T-cell (primary cell): ENCODE measurements at places on chromosomes 4 and X.

DNA sequence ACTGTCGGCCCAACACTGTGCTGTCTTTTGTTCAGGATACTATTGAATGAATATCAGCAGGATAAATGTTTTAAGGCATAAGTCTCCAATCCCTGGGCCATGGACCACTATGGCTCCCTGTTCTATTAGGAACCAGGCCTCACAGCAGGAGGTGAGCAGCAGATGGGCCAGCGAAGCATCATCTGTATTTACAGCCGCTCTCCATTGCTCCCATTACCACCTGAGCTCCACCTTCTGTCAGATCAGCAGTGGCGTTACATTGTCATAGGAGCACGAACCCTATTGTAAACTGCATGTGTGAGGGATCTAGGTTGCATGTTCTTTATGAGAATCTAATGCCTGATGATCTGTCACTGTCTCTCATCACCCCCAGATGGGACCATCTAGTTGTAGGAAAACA lies 3.7 kb upstream of the APLN start:
- peaks cover 17% of the 10 kb centered on the region for H3K4me1 ChIP-seq
- peaks cover 20% of the 10 kb centered on the region for H3K27me3 ChIP-seq
- DNase-seq, result no peak
- no peak overlapping the region for H3K4me3 ChIP-seq
- no peaks in the 10 kb centered on the region for H3K36me3 ChIP-seq
- no peak overlapping the region for H3K27ac ChIP-seq

GRCh38 chrX:84441143-84441542 lies 61.1 kb downstream of the HDX start:
- no peaks in the 10 kb centered on the region for H3K36me3 ChIP-seq
- H3K27me3 ChIP-seq, result no peaks in the 10 kb centered on the region
- H3K27ac ChIP-seq, result no peak overlapping the region
- no peaks in the 10 kb centered on the region for H3K4me1 ChIP-seq
- H3K4me3 ChIP-seq, result no peak overlapping the region

- no peak for DNase-seq
- no peak overlapping the region for H3K4me3 ChIP-seq
- H3K4me1 ChIP-seq, result no peaks in the 10 kb centered on the region
- peaks cover 5% of the 10 kb centered on the region for H3K27me3 ChIP-seq
These were observed 211.9 kb upstream of the UGT8 start for GRCh38 chr4:114386637-114387233.

DNA sequence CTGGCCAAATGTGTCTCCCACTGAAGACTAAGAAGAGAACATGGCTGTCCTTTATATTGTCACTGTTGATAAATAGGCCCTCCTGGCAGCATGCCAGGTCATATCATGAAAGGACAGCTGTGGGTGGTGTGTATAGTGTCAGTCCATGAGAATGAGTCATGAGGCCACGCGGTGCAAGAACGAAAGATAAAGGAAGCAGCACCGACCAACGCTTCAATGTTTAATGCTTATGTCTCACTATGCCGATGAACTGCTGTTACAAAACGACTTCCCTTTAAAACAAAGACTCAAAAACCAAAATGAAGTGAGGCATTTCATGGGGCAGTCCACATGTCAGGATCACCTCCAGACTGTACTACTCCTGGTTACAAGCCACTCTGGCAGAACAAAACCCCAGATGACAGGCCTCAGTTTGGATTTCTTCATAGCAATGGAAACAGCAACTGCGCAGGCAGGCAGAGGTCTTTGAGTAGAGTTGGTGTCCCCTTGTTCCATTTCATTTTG lies 5.2 kb upstream of the TCEANC start:
- no peaks in the 10 kb centered on the region for H3K36me3 ChIP-seq
- peak overlapping the region; percentile 47 for H3K27ac ChIP-seq
- no peaks in the 10 kb centered on the region for H3K4me1 ChIP-seq
- DNase-seq, result peak; percentile 51
- no peaks in the 10 kb centered on the region for H3K27me3 ChIP-seq
- H3K4me3 ChIP-seq, result no peak overlapping the region

- no peak overlapping the region for H3K4me3 ChIP-seq
- no peaks in the 10 kb centered on the region for H3K27me3 ChIP-seq
- no peaks in the 10 kb centered on the region for H3K36me3 ChIP-seq
- no peak for DNase-seq
- no peaks in the 10 kb centered on the region for H3K4me1 ChIP-seq
These were observed 860.2 kb downstream of the FSTL5 start for GRCh38 chr4:161303551-161303950.

DNA sequence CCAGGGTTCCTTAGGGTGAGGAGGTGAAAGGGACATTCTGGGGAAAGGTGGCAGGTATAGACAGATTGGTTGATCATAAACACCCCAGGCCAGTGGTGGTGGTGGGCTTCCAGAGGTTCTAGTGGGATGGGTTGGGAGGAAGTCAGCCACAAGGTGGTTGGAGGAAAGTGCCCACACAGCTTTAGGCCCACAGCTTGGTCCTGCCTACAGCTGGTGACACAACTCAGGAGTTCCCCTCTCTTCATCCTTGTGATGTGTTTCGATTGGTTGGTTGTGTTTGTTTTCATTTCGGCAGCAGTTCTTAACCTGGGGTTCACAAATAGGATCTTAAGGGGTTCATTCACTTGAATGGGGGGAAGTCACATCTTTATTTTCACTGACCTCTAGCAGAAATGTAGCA lies 157.0 kb downstream of the TMEM164 start:
- H3K4me3 ChIP-seq, result no peak overlapping the region
- no peak for DNase-seq
- H3K27me3 ChIP-seq, result no peaks in the 10 kb centered on the region
- H3K36me3 ChIP-seq, result no peaks in the 10 kb centered on the region
- H3K4me1 ChIP-seq, result no peaks in the 10 kb centered on the region
- no peak overlapping the region for H3K27ac ChIP-seq

DNA sequence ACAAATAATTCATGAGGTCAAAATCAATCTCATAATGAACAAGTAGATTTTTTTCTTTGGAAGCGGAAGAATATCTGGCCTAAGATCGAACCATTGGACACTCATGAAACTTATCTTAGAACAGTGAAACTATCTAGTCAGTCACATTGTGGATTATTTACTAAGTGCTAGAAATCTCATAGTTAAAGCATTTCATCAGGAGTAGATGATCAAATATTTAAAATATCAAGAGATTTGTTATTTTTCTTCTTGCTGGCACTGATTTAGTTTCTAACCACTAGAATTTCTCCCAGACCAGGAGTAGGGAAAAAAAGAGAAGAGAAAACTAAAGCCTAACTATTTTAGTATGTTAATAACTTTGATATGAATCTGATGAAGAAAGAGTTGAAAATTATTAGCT lies 105.5 kb downstream of the SHROOM3 start:
- H3K4me1 ChIP-seq, result no peaks in the 10 kb centered on the region
- H3K4me3 ChIP-seq, result no peak overlapping the region
- no peak for DNase-seq
- H3K36me3 ChIP-seq, result no peaks in the 10 kb centered on the region
- no peaks in the 10 kb centered on the region for H3K27me3 ChIP-seq

DNA sequence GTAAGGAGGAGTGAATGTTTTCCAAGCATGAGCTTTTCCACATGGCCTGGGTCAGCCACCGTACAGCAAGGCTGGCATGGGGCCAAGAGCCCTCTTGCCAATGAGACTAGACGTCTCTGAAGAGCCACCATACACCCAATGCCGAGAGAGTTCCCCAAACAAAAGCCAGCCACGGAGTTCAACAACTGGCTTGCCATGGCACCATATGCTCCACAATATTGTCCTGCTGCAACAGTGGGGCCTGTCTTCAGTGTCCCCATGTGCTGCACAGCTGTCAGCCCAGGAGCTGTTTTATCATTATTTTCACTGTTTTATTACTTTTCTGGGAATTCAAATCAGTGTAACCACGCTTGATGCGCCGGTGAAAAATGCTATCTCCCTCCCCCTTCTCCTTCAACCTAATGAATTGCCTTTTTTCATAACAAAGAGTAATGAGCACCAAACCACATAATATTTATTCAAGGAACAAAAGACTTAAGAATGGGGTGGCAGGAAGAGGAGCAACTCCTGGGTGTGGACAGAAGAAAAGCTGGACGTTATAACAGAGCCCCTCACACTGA lies 18.4 kb downstream of the MAML3 start:
- no peak overlapping the region for H3K27ac ChIP-seq
- H3K4me3 ChIP-seq, result no peak overlapping the region
- no peak for DNase-seq

GRCh38 chr4:16075061-16075460 lies 8.8 kb downstream of the PROM1 start:
- no peaks in the 10 kb centered on the region for H3K4me1 ChIP-seq
- no peak overlapping the region for H3K4me3 ChIP-seq
- no peaks in the 10 kb centered on the region for H3K27me3 ChIP-seq

DNA sequence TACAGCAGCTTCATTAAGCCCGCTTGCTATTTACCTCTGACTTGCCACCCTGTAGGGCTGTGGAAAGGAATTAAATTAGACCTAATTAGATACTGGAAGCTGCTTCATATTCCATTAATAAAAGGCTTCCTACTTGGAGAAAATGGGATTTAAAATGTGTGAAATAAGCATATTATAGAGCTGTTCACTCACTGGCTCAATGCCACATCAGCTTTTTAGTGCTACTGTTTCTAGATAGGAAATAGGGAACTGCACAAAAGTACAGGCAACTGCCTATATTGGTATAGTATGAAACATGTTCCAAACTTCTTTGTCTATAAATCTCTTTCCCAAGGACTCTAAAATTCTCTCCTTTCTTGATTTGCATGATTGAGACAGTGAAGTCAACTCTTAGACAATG lies 407.9 kb upstream of the AADAT start:
- no peaks in the 10 kb centered on the region for H3K4me1 ChIP-seq
- H3K27me3 ChIP-seq, result no peaks in the 10 kb centered on the region
- no peak for DNase-seq
- H3K4me3 ChIP-seq, result no peak overlapping the region

- no peak overlapping the region for H3K4me3 ChIP-seq
- no peaks in the 10 kb centered on the region for H3K27me3 ChIP-seq
- peak; percentile 2 for DNase-seq
- no peaks in the 10 kb centered on the region for H3K36me3 ChIP-seq
- H3K27ac ChIP-seq, result no peak overlapping the region
- no peaks in the 10 kb centered on the region for H3K4me1 ChIP-seq
These were observed 201.0 kb upstream of the NEIL3 start for GRCh38 chr4:177108708-177109107.
